ENCODE measurements at places on chromosomes 13 and 19. TPM values are rescaled to one million over a fixed set of nuclear protein-coding genes. Genes with fewer than 3 reads are reported as not detected.
A peak's percentile ranks its signal among the peaks of the same experiment; 100 is the strongest.

DNA sequence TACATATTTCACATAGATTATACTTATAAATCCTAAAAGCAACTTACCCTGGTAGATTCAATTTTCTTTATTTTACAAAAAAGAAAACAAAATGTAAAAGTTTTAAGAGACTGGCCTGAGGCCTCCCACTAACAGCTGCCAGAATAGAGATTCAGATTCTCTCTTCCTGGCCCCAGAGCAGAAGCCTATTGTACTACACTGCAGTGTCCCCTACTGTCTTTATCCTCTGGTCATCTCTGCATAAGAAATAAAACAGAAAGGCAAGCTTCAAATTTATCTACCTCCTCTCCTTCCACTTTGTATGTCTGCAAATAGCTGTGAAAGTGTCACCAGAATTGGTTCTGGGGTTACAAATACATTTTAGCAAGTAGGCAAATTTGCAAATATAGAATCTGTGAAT, 1004.1 kb upstream of the PCDH9 start:
- H3K27ac ChIP-seq: no peak overlapping the region
- DNase-seq: no peak

The ZNF667 gene
- 4.7 TPM for total RNA-seq

- no peaks in the 10 kb centered on the region for H3K4me1 ChIP-seq
- no peaks in the 10 kb centered on the region for H3K36me3 ChIP-seq
Observed at GRCh38 chr13:53188120-53188519, 159.5 kb downstream of the OLFM4 start.

DNA sequence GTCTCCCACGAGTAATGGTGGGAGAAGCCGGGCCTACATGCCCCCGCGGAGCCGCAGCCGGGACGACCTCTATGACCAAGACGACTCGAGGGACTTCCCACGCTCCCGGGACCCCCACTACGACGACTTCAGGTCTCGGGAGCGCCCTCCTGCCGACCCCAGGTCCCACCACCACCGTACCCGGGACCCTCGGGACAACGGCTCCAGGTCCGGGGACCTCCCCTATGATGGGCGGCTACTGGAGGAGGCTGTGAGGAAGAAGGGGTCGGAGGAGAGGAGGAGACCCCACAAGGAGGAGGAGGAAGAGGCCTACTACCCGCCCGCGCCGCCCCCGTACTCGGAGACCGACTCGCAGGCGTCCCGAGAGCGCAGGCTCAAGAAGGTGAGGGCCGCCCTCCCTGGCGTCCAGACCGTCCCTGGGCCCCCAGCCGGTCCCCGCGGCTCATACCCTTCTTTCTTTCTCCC, 1.4 kb upstream of the USF2 start:
- no peaks in the 10 kb centered on the region for H3K27me3 ChIP-seq
- peaks cover 7% of the 10 kb centered on the region for H3K4me1 ChIP-seq
- peak; percentile 10 for DNase-seq
- H3K27ac ChIP-seq: peak overlapping the region; percentile 83
- H3K4me3 ChIP-seq: peak overlapping the region; percentile 73

DNA sequence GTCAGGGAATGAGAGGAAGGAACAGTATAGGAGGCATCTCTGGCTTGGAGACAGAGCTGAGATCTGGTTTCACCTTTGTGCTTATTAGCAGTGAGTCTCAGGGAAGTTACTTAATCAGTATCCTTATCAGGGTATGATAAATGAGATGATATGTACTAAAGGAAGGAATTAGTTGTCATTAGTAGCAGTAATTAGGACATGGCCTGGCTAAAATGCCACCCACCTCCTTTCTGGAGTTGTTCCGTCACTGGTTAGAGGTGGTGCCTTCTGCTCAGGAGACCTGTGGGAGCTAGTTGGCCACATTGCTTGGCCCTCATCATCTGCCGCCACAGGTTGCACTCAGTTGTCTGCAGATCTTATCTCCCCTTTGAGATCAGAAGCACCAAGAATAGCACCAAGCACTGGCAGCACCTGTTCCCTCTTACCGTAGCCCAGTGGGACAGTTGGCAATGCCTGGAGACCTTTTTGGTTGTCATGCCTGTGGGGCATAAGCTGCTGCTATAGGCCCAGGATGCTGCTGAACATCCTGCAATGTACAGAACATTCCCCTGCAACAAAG, 4.7 kb downstream of the GPATCH1 start:
- H3K27me3 ChIP-seq: no peaks in the 10 kb centered on the region
- peaks cover 3% of the 10 kb centered on the region for H3K4me1 ChIP-seq
- no peak for DNase-seq
- H3K36me3 ChIP-seq: peaks cover 13% of the 10 kb centered on the region

The PSG1 gene
- 1.1 TPM for total RNA-seq

DNA sequence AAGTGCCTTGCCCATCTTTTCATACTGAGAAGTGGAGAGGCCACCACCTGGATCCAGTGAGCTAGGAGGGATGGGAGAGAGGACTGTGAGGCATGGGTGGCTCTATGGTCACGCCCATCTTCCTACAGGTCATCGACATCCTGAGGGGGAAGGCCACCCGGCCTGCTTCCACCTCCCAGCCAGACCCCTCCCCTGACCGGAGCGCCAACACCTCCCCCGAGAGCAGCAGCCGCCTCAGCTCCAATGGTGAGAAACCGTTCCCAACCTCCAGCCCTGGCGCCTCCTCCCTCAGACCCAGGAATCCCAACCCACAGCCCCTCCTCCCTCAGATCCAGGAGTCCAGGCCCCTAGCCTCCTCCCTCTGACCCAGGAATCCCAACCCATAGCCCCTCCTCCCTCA, 10.1 kb downstream of the BCL3 start:
- H3K4me1 ChIP-seq: peaks cover 44% of the 10 kb centered on the region
- peak overlapping the region; percentile 30 for H3K27ac ChIP-seq
- no peak overlapping the region for H3K4me3 ChIP-seq
- H3K36me3 ChIP-seq: peaks cover 49% of the 10 kb centered on the region

DNA sequence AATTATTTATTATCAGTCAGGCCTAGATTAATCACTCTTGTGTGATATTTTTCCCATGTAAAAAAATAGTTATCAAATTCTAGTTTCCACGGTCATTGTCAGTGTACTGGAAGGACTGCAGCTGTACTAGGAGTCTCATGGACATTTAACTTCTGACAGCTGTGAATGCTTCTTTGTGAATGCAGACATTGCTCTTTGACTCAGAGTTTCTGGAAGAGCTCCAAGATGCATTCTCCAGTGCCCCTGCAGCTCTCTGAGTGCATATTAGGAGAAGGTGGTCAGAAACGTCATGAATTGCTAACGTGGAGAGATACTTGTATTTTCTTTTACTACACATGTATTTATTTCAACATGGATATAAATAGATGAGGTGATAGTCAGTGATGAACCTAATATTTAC, 9.7 kb upstream of the SLITRK5 start:
- DNase-seq: peak; percentile 4
- no peak overlapping the region for H3K4me3 ChIP-seq
- H3K36me3 ChIP-seq: no peaks in the 10 kb centered on the region
- no peaks in the 10 kb centered on the region for H3K4me1 ChIP-seq
- H3K27ac ChIP-seq: no peak overlapping the region

Measured in IMR-90 (cell line).